Activated CD4-positive, alpha-beta T cell treated with anti-CD3 and anti-CD28 coated beads for 36 hours (primary cell): ENCODE measurements at places on chromosomes 4 and X. TPM values are rescaled to one million over a fixed set of nuclear protein-coding genes. Genes with fewer than 3 reads are reported as not detected.

- H3K27ac ChIP-seq, result no peak overlapping the region
- no peaks in the 10 kb centered on the region for H3K4me1 ChIP-seq
- no peak for DNase-seq
- no peaks in the 10 kb centered on the region for H3K27me3 ChIP-seq
Measured at GRCh38 chr4:171785388-171785787, 27.8 kb upstream of the GALNTL6 start.

- H3K36me3 ChIP-seq, result no peaks in the 10 kb centered on the region
- no peak overlapping the region for H3K27ac ChIP-seq
- H3K27me3 ChIP-seq, result no peaks in the 10 kb centered on the region
Measured at GRCh38 chr4:162684371-162684700, 482.4 kb downstream of the NAF1 start.

GRCh38 chr4:187302457-187303150 lies 578.9 kb upstream of the FAT1 start:
- H3K4me3 ChIP-seq, result no peak overlapping the region
- no peaks in the 10 kb centered on the region for H3K36me3 ChIP-seq
- H3K27me3 ChIP-seq, result no peaks in the 10 kb centered on the region

DNA sequence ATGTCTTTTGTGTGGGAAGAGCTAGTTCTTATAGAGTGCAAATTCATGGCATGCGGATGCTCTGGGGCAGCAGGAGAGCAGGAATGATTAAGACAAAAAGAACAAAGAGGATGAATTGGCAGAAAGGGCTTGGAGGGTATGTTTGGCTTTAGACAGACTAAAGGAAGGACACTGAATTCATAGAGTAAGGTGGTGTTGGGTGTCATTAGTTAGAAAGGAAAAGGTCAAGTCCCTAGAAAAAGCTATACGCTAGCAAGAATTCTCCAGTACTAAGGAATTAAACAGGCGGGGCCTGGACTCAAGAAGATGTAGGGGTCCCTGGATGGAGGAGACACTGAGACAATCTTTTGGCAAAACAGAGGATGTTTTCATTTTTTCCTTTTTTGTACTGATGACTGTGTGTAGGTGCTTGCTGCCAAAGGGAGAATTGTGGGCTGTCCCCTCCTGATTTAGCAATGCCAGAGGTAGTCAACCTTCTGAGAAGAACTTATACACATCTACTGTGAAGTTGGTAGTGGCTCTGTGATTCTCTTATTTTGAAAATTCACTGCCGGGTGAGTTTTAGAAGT lies 391.0 kb downstream of the SPRY1 start:
- H3K27ac ChIP-seq, result no peak overlapping the region
- no peaks in the 10 kb centered on the region for H3K36me3 ChIP-seq
- no peak for DNase-seq
- no peak overlapping the region for H3K4me3 ChIP-seq

DNA sequence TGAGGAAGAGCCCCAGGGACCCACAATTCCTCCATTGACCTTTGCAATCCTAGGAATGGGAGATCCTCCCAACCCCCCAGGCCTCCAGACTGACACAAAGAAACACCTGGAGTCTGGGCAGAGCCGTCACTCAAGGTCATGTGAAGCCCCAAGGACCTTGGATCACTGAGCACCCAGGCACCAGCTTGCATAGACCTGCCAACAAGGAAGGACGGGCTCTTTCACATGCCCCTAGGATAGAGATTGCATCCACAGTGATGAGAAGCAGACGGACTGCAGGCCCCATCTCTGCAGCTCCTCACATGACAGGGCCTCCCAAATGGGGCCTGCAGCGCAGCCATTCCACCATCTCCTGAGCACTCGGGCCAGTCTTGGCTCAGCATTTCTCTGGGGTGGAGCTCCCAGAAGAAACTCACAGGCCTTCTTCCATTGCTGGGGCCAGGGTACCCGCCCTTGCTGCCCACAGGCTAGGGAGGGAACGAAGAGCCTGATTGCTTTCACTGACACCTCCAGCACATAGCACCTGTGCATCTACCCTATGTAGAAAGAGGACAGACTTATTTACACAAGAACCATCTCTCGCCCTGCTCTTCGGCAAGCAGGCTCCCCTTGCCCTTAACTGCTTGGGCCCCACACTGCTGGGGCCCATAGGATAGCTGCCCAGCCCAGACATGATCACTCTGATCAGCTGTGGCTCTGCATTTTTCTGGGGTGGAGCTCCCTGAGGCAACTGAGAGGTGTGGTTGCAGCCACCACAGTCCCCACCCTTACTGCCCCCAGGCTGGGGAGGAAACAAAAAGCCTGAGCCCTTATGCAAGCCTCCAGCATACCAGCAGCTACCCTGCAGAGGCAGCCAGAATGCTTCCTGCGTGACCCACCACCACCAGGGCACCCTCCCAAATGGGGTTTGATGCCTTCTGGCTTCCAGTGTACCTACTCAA lies 185.7 kb upstream of the ZCCHC13 start:
- H3K4me3 ChIP-seq, result no peak overlapping the region
- no peak for DNase-seq
- no peak overlapping the region for H3K27ac ChIP-seq
- no peaks in the 10 kb centered on the region for H3K4me1 ChIP-seq

GRCh38 chrX:107467271-107467670 lies 17.8 kb downstream of the FRMPD3 start:
- no peaks in the 10 kb centered on the region for H3K36me3 ChIP-seq
- no peaks in the 10 kb centered on the region for H3K4me1 ChIP-seq
- no peak overlapping the region for H3K27ac ChIP-seq
- H3K4me3 ChIP-seq, result no peak overlapping the region
- DNase-seq, result no peak
- H3K27me3 ChIP-seq, result peaks cover 2% of the 10 kb centered on the region

- no peaks in the 10 kb centered on the region for H3K4me1 ChIP-seq
- no peak overlapping the region for H3K27ac ChIP-seq
- no peak overlapping the region for H3K4me3 ChIP-seq
- H3K36me3 ChIP-seq, result no peaks in the 10 kb centered on the region
- no peaks in the 10 kb centered on the region for H3K27me3 ChIP-seq
Measured at GRCh38 chrX:9137152-9137551, 103.2 kb upstream of the FAM9B start.

- no peak for DNase-seq
- no peaks in the 10 kb centered on the region for H3K4me1 ChIP-seq
- H3K4me3 ChIP-seq, result no peak overlapping the region
- no peaks in the 10 kb centered on the region for H3K27me3 ChIP-seq
- H3K27ac ChIP-seq, result no peak overlapping the region
Measured at GRCh38 chr4:56086561-56086960, 137.8 kb downstream of the CEP135 start.

DNA sequence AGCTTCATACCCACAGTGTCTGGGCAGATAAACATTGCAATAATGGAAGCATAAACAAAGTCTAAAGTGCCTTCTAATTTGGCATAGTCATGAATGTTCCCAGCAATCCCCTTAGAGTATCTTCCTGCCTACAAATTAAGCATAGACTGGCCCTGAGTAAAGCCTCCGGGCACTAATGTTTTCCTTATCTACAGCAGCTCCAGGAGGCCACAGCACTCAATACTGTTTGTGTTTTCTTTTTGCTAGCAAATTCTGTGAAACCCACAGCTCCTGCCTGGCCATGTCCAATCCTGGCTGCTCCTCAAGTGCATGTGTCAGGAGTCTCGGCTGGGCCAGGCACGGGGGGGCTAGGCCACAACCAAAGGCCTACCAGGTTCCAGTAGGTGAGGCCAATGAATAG lies 102.7 kb upstream of the TBC1D9 start:
- H3K4me3 ChIP-seq, result no peak overlapping the region
- no peak for DNase-seq
- no peaks in the 10 kb centered on the region for H3K4me1 ChIP-seq
- H3K36me3 ChIP-seq, result no peaks in the 10 kb centered on the region
- H3K27ac ChIP-seq, result no peak overlapping the region

- no peak overlapping the region for H3K27ac ChIP-seq
- H3K4me1 ChIP-seq, result no peaks in the 10 kb centered on the region
- H3K27me3 ChIP-seq, result peaks cover 9% of the 10 kb centered on the region
- no peaks in the 10 kb centered on the region for H3K36me3 ChIP-seq
- no peak overlapping the region for H3K4me3 ChIP-seq
Measured at GRCh38 chr4:147524601-147525000, 43.7 kb downstream of the EDNRA start.

- peak; percentile 48 for DNase-seq
- no peaks in the 10 kb centered on the region for H3K27me3 ChIP-seq
- peak overlapping the region; percentile 87 for H3K4me3 ChIP-seq
Measured at GRCh38 chrX:21373637-21374162, 518 bp upstream of the CNKSR2 start.

GRCh38 chr4:77797239-77797638 lies 21.9 kb downstream of the CNOT6L start:
- H3K27me3 ChIP-seq, result no peaks in the 10 kb centered on the region
- DNase-seq, result no peak
- peaks cover 36% of the 10 kb centered on the region for H3K36me3 ChIP-seq
- peaks cover 71% of the 10 kb centered on the region for H3K4me1 ChIP-seq
- H3K27ac ChIP-seq, result peak overlapping the region; percentile 69

GRCh38 chrX:53412446-53412845 lies 10.0 kb downstream of the SMC1A start:
- H3K27ac ChIP-seq, result no peak overlapping the region
- no peak overlapping the region for H3K4me3 ChIP-seq

DNA sequence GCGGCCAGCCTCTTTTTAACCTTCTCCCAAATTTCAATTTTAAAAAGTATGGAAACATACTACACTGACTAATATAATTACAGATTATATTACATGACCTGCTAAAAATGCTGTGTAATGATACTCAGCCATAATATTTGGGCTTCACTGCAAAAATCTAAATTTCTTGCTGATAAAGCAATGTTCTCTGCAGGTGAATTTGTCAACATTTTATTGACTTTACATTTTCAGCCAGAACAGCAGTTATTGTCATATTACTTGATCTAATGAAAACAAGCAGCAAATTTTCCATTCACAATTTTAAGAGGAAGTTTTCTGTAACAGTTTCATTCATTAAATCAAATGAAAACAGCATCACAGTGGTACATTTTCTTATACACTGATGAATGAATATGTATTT lies 91.1 kb downstream of the FRYL start:
- no peak for DNase-seq
- no peaks in the 10 kb centered on the region for H3K27me3 ChIP-seq
- H3K36me3 ChIP-seq, result no peaks in the 10 kb centered on the region
- H3K4me1 ChIP-seq, result peaks cover 32% of the 10 kb centered on the region
- H3K4me3 ChIP-seq, result no peak overlapping the region

DNA sequence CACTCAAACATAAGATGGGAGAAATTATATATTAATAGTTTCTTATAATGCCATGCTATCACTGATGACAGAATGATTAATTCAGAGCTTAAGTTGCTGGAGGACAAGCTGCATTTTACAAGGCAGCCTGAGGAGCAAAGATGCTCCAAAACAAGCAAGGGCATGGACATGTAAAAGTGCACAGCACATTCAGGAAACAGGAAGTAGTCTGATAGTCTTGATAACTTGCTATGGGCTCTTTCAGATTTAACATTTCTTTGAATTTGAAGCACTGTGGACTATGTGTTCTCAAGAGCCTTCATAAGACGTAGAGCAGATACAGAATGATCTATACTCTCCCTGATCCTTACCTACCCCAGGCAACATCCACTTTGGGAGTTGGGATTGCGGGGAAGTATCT lies 50.0 kb downstream of the AMMECR1 start:
- H3K27ac ChIP-seq, result peak overlapping the region; percentile 74
- H3K4me3 ChIP-seq, result no peak overlapping the region
- no peak for DNase-seq

DNA sequence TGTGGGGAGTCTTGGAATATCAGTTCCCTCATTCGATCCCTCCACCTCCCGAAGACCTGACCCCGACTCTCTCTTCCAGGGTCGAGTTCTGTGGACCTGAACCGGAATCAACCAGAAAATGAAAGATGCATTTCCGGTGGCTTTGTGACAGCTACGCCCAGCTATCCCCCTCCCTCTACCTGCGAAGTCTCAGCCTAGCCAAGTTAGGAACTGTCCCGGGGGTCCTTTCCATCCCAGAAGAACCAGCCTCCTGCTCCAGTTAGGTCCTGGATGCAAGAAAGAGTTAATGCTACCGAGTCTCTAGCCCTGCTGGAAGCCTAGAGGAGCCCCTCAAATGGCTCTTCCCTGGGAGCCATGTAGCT lies 13.4 kb upstream of the ETDC start:
- peak overlapping the region; percentile 82 for H3K4me3 ChIP-seq
- H3K4me1 ChIP-seq, result peaks cover 18% of the 10 kb centered on the region
- no peak for DNase-seq
- H3K27ac ChIP-seq, result peak overlapping the region; percentile 85
- H3K27me3 ChIP-seq, result no peaks in the 10 kb centered on the region

GRCh38 chrX:9311421-9312160 lies 153.3 kb upstream of the TBL1X start:
- no peaks in the 10 kb centered on the region for H3K27me3 ChIP-seq
- peaks cover 6% of the 10 kb centered on the region for H3K4me1 ChIP-seq
- DNase-seq, result no peak
- no peaks in the 10 kb centered on the region for H3K36me3 ChIP-seq
- H3K27ac ChIP-seq, result no peak overlapping the region

DNA sequence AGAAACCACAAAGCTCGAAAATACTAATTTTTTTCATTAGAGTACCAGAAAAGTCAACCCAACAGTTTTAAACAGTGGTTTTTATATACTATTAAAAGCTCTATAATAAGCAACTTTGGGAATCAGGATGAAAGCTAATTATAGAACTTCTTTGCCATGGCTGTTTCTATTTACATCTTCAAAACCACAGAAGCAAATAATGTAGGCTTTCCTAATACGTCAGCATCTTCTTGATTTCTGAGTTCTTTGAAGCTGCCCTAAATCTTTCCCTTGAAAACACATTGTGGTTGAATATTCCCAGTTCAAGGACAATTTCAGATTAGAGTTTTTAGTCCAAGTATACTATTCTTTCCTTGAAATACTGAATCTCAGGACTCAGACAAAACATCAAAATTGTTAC lies 460.2 kb upstream of the FAT1 start:
- H3K36me3 ChIP-seq, result no peaks in the 10 kb centered on the region
- no peaks in the 10 kb centered on the region for H3K27me3 ChIP-seq
- H3K27ac ChIP-seq, result no peak overlapping the region
- no peak for DNase-seq
- H3K4me3 ChIP-seq, result no peak overlapping the region
- no peaks in the 10 kb centered on the region for H3K4me1 ChIP-seq

GRCh38 chr4:180525523-180526077 lies 1717.6 kb upstream of the TENM3 start:
- DNase-seq, result no peak
- no peaks in the 10 kb centered on the region for H3K36me3 ChIP-seq
- H3K27ac ChIP-seq, result no peak overlapping the region
- no peaks in the 10 kb centered on the region for H3K27me3 ChIP-seq
- H3K4me1 ChIP-seq, result no peaks in the 10 kb centered on the region

GRCh38 chrX:40908026-40908425 lies 172.7 kb upstream of the MED14 start:
- DNase-seq, result no peak
- H3K27me3 ChIP-seq, result no peaks in the 10 kb centered on the region
- H3K36me3 ChIP-seq, result no peaks in the 10 kb centered on the region
- H3K4me3 ChIP-seq, result no peak overlapping the region
- no peaks in the 10 kb centered on the region for H3K4me1 ChIP-seq
- H3K27ac ChIP-seq, result no peak overlapping the region

SPOCK3 gene
- total RNA-seq, result not detected

MMRN1 gene
- total RNA-seq, result 0.04 TPM

MID2 gene
- total RNA-seq, result 10.1 TPM

MAGEB1 gene
- total RNA-seq, result not detected

HTRA3 gene
- total RNA-seq, result not detected

FAM200B gene
- 13.3 TPM for total RNA-seq

TBX22 gene
- total RNA-seq, result not detected

MAGEE2 gene
- total RNA-seq, result not detected

UGT2A2 gene
- total RNA-seq, result not detected
